Hypothalamus (tissue), 51 donors: ENCODE measurements at places on chromosomes 5 and 9.
A peak's percentile ranks its signal among the peaks of the same experiment; 100 is the strongest.

DNA sequence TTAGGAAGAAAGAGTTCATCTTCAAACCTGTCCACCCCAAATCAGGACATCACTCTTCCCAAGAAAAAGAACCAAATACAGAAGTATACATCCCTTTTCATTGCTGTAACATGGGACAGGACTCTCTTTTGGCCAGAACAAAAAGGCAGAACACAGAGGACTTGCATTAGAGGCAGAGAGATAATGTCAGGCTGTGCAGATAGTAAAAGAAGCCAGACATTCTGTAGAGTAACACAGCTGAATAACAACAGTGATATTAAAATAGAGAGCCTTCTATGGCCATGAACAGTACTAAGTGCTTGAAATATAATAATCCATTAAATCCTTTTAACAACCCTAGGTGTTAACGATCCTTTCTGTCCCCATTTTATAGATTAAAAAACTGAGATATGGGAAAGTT lies 437.2 kb downstream of the NFIB start:
- no peak for DNase-seq

DNA sequence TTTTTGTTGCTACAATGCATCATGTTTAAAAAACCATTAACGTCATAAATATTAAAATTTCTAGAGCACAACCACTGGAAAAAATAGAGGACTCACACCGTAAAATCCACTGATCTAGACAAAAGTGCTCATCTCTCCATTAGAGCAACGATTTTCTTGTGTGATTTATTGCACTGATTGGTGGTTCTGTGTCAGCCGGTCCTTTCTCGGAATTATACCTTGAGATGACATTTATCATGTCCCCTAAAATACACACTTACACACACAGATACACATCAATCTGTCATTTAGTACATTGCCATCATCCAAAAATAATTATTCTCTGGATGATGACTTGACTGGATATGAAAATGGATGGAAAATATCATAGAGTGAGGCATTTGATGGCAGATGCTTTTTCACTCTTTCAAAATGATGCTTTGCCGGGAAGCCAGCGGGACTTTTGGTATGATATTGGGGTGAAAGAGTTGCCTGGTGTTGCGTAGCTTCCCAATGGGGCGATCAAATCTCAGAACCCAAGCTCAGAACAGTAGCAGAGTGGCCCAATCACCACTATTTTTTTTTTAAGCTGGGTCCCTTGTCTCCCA lies 226.6 kb downstream of the GAS1 start:
- no peak for DNase-seq

DNA sequence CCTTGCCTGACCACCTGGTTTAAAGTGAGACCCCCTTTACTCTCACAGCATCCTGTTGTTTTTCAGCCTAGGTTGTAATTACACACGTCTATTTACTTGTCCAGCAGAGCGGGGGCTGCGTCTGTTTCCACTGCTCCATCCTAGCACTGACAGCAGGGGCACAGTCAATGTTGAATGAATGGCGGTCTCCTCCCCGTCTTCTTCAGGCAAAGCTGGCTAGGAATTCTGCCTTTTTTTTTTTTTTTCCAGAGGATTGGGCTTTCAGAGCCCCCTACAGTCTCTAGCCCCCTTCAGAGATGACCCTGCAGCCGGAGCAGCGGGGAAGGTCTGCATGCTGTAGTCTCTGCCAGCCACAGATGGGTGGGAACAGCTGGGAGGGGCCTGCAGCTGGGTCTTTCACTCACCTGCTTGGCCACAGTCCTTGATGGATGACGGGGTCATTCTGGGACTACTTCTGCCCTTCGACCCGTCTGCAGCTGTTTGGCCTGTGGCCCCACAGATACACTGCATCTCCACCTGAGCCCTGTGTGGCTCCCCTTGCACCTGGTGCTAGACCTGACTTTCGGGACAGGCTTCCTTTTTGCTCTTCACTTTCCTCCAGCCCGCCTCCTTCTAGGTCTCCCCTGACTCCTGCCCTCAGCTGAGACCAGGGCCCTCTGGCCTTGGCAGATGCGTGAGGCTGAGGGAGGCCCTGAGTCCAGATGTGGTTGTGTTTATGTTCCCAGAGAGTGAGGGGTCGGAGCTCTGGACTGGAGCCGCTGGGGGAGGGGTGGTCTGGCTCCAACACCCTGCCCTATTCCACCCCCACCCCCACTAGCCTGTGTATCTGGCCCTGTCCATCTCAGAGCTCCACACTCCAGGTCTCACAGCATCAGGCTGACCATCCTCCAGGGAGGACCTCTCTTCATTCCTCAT lies 8.0 kb downstream of the PITX1 start:
- DNase-seq, result no peak

DNA sequence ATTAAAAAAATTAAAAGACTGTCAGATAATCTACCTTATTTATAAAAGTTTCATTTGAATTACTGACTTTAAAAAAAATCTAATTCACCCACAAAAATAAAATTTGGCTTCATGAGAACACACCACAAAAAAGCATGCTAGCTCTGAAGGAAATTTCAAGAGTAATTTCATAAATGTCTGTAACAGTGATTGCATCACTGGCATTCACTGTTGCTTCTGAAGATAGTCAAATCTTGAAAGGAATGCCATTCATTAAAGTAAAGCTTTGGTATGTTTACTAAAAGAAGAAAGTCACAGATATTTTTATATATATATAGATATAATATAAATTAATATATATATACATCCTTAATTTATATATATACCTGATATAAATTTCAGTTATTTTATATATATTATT lies 43.4 kb downstream of the NADK2 start:
- no peak for DNase-seq

DNA sequence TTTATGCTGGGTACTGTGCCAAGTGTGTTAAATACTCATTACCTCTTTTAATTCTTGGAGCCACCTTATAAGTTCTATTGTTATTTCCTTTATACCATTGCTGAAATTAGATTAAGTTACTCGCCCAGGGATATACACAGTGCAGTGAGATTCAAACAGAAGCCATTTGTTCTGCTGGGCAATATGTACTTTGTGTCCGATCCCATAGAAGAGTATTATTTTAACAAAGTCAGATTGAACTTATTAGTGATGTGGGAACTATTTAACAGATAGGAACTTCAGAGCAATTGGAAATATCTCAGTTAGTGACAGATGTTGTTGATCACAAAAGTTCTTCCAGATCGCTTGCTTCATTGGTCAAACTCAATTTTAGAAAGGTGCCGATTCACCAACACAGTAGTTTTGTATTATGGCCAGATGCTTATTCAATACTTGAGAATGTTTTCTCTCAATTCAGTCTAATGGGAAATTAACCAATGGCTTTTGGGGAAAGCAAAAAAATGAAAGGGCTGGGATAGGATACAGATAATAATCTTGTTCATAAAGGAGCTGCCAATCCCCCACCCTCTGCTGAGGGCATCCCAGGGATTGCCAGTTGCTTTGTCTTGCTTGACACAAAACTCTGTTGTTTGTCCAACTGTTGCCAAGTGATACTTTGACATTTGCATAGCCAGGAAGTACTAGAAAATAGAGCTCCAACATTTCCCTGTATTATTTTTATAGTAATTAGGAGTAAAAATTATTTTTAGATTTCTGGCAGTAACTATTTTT lies 94.8 kb upstream of the SEMA6A start:
- DNase-seq, result peak; percentile 2

DNA sequence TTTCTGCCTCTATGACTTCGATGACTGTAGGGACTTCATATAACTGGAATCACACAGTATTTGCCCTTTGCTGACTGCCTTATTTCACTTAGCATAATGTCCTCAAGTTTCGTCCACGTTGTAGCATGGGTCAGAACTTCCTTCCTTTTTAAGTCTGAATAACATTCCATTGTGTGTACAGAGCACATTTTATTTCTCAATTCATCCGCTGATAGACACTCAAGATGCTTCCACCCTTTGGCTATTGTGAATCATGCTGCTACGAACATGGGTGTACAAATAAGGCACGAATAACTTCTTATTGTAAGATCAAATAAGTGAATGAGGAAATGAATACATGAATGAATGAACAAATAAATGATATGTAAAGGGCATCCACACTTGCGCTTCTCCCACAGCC lies 13.0 kb downstream of the BARX1 start:
- DNase-seq, result no peak

DNA sequence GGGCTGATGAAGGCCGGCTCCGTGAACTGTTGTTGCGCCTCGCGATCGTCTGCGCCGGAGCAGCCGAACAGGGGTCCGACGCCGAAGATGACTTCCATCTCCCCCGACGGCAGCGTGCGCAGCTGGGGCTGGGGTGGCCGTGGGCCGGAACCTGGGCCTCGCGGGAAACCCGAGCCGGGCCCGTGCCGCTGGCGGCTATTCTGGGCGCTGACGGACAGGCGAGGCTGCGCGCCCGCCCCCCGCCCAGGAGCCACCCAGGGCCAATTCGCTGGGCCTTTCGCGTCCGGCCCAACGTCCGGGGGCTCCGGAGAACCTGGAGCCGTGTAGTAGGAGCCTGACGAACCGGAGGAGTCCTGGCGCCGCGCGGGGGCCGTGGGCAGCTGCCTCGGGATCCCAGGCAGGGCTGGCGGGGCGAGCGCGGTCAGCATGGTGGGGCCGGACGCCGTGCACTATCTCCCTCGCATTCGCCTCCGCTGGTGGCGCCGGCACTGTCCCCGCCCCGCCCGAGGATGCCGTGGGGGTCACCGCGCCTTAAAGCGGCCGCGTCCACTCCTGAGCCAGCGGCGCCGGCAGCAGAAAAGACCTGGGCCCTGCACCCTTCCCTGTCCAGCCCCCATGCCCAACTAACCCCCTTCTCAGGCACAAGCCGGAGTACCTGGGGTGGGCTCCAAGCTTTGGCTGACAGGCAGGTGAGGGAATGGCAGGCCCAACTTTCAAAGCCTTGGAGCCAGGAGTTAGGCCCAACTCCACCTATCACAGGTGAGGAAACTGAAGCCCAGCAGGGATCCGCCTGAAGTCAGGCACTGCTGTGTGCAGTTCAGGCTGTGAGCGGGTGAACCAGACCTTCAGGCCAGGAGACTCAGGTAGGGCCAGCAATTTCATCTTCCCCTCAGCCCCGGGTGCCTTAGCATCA lies at the start of gene PROB1:
Gene PROB1, minus strand, starts transcription at position 451 of the 913 bp plus-strand sequence. Its CDS starts 23 bp downstream, at position 428.
- no peak for DNase-seq

- no peak for DNase-seq
These were observed 85.4 kb downstream of the PJA2 start for GRCh38 chr5:109324351-109324750.

GRCh38 chr5:77398458-77398857 lies 93.7 kb downstream of the WDR41 start:
- DNase-seq, result no peak
